EH (cell line): ENCODE measurements at places on chromosomes 2 and 18.
A peak's percentile ranks its signal among the peaks of the same experiment; 100 is the strongest.

DNA sequence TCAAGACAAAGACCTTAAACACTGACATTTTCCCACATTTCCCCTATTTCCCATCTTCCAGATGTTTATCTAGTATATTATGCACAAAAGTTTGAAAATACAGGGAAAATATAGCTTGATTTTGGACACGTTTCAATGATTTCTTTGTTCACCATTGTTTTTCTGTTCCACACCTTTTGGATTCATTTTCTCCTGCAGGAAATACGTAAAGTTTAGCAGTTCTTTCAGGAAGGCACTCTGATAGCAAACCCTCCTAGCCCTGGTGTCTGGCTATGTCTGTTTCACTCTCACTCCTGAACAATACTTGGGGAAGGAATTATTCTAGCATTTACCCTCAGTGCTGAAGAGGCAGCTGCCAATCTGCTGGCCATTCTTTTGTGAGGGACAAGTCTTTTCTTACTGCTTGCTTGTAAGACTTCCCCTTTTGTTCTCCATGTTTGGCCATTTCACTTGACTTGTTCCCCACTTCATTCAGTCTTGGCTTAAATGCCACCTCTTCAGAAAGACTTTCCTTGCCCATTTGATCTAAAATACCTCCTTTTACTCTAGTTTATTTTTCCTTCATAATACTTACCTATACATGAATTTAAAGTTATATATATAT is 195.4 kb downstream of the RNF152 start:
- DNase-seq, result no peak

GRCh38 chr18:49048396-49049020 is 97.7 kb upstream of the SMAD7 start:
- peak; percentile 96 for DNase-seq

DNA sequence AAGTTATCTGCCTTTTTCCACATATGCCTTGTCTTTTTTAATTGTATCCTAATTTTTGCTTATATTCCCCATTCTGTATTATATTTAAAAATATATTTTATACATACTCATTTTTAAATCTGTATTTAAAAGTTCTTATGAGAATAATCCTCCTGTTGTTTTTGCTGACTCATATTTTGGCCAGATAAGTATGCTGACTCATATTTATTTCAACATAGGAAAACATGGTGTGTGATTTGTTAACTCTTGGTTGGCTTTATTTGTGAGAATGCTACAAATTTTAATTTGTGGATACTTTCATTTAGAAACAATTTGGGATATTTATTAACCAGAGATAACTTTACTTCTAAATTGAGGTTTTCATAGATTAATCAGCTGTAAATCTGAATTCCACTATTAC is 587.7 kb downstream of the CPS1 start:
- DNase-seq, result no peak

- peak; percentile 43 for DNase-seq
Measured at GRCh38 chr2:83006961-83007360, 1452.1 kb downstream of the SUCLG1 start.

DNA sequence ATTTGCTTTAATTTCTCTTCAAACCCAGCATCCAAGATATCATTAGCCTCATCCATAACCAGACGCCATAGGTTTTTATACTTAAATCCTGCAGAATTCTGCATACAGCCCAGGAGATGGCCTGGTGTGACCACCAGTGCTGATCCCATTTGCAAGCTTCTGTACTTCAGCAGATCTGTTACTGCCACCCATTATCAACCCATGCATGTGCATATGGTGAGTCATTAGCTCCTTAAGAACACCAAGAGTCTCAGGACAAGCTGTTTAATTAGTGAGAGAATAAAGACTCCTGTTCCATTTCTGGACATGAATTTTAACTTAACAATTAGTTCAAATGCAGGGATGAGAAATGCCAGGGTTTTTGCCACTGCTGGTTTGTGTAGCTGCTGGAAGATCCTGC is 110.7 kb upstream of the TANK start:
- peak; percentile 23 for DNase-seq

DNA sequence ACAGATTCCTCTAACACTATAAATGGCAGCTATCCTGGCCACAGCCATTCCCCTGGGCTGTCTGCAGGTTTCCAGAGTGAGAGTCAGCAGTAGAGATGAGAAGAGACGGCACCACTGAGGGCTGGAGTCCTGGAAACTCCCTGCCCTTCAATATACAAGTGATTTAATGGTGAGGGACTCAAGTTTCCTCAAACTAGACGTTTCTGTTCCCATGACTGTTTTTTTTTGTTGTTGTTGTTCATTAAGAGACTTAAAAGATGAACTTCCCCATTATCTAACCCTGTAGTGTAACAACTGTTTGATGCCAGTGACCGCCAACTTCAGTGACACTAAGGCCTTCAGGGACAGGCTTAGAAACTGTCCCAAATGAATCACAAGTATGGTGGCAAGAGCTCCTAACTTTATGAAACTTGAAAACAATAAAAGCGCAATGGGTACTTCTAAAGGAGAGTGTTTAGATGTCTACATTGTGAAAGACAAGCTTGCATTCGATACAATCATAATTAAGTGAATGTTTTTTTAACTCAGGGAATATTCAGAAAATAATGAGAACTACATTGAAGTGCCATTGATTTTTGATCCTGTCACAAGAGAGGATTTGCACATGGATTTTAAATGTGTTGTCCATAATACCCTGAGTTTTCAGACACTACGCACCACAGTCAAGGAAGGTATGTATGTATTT is 34.0 kb downstream of the IL1R2 start:
- DNase-seq, result no peak
